NCI-H1930 (cell line): ENCODE measurements at places on chromosomes 7 and 10.

- DNase-seq: peak; percentile 66
These were observed 24.8 kb downstream of the GRIFIN start for GRCh38 chr7:2451171-2452073.

- peak; percentile 7 for DNase-seq
These were observed 132.2 kb upstream of the NPVF start for GRCh38 chr7:25360451-25360850.

DNA sequence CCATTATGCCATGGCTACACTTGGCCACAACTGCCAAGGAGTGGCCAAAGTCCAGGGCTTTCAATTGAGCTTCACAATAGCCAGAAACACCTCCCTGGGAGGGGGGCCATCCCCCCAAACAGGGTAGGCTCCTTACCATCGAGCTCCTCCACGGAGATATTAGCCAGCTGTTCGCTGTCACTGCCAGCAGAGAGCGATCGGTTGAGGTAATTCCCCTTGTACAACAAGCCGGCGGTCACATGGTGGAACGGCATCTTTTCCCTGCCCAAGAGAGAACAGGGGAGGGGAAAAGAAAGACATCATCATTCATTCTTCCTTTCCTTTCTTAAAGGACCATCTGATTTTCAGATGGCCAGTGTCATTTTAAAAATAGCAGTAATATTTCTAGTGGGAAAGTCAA is 133.6 kb downstream of the CALN1 start:
- no peak for DNase-seq

DNA sequence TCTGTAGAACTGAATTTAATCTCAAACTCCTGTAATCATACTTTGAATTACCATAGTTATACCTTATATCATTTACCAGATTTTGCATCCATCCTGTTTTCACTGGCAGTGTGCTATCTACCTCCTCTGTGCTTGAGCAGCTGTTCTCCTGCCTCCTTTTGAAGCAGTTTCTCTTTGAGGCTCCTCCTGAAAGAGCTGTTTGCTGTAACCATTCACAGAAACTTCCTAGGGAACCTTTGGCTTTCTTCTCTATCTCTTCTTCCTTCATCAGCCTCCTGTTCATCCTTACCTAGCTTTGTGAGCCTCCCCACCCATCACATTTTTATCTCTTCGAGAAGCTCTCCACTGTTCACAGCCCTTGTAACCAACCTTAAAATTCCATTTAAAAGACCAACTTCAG is 108.2 kb downstream of the AASS start:
- no peak for DNase-seq

DNA sequence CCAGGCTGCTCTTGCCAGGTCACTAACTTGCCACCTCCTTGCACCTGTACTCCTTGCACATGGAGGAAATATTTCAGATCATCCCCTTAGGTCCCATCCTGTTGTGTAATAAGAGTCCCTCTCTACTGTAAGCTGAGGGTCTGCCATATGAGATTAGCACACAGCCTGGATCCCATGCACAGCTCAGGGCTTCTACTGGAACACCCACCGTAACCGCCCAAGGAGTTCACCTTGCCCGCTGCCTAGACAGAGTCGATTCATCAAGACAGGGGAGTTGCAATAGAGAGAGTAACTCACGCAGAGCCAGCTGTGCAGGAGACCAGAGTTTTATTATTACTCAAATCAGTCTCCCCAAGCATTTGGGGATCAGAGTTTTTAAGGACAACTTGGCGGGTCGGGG is 694.4 kb upstream of the C7orf33 start:
- no peak for DNase-seq

- no peak for DNase-seq
These were observed 2.2 kb upstream of the INSIG1 start for GRCh38 chr7:155295511-155295910.

- peak; percentile 62 for DNase-seq
These were observed 4.7 kb upstream of the SPAG6 start for GRCh38 chr10:22340329-22341189.

DNA sequence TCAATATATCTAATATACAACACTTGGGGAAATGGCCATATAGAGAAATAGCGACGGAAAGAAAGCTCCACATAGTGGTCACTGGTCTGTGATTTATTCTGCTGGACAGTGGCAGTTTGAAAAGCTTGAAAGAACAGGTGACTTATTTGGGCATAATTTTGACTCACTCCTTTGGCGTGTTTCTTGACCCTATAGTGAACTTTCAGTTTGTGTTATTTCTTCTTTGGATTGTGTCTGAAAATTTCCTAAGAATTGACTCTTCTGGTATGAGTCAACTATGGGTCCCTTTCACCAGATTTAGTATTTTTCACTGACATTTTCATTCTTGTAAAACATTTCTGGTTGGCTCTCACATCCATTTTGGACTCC is 25.8 kb upstream of the IMMP2L start:
- DNase-seq: no peak

DNA sequence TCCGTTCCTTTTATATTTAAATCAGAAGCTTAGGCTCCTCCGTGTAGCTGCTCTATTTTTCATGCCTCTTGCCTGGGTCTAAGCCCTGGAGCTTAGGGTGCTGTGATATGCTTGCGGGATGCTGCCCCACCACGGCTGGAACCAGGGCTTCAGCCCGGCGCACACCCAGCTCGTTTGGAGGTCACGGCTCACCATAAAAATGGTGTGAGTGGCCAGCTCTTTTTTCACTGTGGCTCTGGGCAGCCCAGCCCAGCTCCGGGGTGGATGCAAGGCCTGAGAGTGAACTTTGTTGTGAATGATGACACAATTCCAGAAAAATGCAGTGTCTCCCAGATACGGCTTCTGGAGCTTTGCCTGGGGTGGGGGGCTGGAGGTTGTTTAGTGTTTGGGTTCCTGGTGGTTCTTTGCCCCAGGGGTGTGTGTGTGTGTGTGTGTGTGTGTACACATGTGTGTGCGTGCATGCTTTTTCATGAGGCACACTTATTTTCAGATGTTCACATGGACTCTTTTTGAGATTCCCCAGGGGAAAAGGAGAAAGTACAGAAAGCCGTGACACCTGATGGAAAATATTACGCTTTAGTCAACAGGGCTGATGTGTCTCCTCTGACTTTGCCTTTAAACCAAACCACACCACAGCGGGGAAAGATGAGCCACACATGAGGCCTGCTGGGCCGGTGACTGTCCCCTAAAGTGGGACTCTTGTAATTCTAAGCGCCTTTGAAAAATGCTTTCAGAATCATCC is 46.2 kb downstream of the GRK5 start:
- no peak for DNase-seq

DNA sequence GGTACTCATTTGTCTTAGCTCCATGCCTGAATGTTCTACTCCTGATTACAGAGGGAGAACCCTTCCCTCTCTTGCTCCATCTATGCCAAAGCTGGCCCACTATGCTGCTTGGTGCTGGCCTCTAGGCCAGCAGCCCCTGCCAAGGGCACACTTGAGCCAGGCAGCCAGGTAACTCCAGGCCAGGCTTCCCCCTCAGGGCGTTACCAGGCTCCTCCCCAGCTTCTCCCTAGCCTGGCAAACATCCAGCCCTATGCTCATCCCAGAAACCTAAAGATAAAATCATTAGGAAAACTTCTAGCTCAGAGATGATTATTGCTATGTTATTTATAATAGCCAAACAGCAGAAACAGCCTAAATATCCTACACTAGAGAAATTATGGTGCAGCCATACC is 103.7 kb downstream of the KCNMA1 start:
- DNase-seq: no peak

DNA sequence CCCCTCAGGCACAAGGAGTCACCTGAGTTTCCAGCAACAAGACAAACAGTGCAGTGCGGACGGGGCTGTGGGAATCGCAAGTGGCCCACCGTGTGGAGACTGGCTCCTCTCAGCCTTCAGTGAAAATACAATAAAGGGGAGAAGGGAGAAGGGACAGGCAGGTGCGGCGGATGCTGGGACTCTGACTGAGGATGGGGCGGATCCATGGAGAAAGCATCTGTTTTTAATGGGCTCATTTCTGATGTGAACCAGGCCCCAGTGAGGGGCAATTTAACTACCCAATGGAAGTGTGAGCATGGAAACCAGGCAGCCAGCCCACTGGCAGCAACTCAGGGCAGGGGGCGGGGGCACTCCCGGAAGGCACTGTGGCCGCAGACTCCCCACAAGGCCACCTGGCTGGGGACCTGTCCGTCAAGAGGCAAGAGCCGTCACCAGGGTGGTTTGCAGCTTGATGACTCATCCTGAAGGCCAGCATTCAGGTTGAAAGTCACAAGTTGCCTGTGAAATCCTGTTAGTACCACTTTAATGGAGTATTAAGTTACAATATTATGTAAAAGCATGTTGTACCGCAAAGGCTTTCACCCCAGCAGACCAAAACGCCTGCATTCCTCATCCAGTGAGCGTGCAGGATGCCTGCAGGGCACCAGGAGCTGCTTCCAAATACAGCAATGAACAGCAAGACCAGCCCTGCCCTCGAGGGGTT is 476.4 kb downstream of the PTPRN2 start:
- no peak for DNase-seq

DNA sequence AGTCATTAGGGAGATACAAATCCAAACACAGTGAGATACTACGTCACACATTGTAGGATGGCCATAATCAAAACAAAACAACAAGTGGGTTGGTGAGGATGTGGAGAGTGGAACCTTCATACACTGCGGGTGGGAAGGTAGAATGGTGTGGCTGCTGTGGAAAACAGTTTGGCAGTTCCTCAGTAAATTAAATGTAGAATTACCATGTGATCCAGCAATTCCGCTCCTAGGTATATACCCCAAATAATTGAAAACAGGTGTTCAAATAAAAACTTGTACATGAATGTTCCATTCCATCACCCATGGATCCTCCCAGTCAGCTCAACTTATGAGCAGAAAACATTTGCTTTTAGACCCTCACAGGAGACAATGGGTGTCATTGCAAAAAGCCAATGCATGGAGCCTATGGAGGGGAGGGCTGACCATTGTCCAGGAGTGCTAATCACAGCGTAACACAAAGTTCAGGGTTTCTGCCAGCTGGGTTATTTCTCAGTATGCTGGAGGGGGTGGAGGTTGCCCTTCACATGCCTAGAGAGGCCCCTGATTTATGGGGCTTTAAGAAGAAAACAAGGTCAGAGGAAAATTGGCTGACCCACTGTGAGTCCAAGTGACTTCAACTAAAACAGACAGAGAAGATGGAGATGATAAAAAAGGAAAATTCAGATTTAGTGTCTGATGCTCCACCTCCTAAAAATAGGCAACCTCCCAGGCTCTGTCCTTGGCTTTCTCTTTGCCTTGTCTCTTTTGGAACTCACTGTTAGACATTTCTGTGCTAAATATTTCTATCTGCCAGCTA is 124.1 kb downstream of the WDR11 start:
- no peak for DNase-seq

GRCh38 chr7:155209478-155210319 is 88.0 kb upstream of the INSIG1 start:
- no peak for DNase-seq

DNA sequence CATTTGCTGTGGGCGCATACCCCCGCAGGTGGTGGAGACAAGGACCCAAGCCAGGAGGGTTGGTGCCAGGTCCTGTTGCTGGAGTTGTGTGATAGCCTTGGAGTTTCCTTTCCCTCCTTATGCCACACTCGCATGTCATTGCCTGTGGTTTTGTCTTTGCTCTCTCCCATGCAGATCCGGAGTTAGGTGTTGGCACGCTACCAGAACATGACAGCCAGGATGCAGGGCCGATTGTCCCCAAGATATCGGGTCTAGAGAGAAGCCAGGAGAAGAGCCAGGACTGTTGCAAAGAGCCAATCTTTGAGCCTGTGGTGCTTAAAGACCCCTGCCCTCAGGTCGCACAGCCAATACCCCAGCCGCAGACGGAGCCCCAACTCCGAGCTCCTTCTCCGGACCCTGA is 369.2 kb upstream of the GALNT17 start:
- DNase-seq: no peak

- no peak for DNase-seq
These were observed 40.6 kb downstream of the TMEM60 start for GRCh38 chr7:77757589-77757988.

DNA sequence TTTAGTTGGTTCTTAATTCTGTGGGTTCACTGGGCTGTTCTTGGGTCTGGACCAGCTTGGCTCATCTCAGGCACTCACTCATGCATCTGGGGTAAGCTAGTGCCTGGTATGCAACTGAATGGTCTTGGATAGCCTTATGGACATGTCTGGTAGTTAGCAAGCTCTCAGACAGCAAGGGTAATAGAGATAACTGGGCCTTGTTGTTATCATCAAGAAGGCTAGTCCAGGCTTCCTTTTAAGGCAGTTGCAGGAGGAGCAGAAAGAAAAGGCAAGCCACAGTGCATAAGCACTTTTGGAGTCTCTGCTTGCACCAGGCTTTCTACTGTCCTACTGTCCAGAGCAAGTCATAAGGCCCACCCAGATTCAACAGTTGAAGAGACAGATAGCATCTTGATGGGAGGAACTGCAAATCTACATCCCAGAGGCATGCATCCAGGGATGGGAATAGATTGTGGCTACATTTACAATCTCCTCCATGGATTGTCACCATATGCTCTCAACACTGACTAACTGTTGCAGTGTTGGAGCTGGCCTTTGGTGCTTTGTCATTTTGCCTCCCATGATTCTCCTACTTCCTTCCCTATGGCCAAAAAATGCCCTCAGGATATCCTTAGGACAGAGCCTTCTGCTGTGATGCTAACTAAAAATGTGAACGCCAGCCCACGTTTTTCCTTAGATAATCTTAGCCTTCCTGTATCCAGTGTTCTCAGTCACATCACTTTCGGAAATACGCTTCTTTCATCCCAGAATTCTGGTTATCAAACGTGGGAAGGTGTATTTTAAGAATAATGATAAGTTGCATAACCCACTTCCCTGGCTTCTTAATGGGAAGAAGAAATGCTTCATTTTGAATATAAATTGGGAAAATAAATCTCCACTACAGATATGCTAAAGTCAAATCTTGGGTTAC is 3.6 kb downstream of the GIMAP4 start:
- no peak for DNase-seq

DNA sequence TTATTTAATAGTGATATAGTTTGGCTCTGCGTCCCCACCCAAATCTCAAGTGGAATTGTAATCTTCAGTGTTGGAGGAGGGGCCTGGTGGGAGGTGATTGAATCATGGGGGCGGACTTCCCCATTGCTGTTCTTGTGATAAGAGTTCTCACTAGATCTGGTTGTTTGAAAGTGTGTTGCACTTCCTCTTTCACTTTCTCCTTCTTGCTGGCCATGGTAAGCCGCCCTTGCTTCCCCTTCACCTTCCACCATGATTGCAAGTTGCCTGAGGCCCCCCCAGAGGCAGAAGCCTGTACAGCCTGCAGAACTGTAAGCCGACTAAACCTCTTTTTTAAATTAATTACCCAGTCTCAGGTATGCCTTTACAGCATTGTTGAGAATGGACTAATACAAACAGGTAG is 101.4 kb downstream of the MTPAP start:
- no peak for DNase-seq

- DNase-seq: no peak
These were observed 174.8 kb downstream of the RAPGEF5 start for GRCh38 chr7:22182149-22182548.

GRCh38 chr10:44956717-44957706 is 2.6 kb upstream of the RASSF4 start:
- no peak for DNase-seq

DNA sequence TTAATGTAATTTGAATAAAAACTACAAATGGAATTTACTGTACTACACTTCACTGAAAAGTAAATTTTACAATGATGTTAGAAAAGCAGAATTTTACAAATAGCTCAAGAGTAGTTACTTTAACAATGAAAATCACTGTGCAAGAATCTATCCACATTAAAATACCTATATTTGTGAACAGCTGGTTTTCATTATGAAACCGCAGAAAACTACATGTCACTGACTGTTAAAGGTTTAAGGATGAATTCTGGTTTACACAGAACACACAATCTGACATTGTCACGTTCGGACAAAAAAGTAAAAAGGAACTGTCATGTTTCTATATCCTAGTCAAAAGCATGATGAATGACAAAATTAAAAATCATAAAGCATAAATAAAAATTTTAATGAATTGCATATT is 415.3 kb upstream of the PRKCQ start:
- DNase-seq: no peak
